ENCODE measurements at places on chromosomes 1 and 21. TPM values are rescaled to one million over a fixed set of nuclear protein-coding genes. Genes with fewer than 3 reads are reported as not detected.

DNA sequence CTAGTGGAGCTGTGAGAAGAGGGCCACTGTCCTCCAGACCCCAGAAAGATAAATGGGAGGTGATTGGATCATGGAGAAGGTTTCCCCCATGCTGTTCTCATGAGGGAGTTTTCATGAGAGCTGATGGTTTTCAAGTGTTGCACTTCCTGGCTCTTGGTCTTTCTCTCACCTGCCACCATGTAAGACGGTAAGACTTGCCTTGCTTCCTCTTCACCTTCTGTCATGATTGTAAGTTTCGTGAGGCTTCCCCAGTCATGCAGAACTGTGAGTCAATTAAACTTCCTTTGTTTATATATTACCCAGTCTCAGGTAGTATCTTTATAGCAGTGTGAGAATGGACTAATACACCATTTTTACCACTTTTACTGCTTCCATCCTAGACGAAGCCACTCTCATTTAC lies 27.6 kb downstream of the GPR88 start:
- no peaks in the 10 kb centered on the region for H3K4me1 ChIP-seq
- H3K36me3 ChIP-seq, result no peaks in the 10 kb centered on the region
- no peak for DNase-seq
- no peak overlapping the region for H3K27ac ChIP-seq
- H3K4me3 ChIP-seq, result no peak overlapping the region

- no peak for DNase-seq
- H3K4me3 ChIP-seq, result no peak overlapping the region
- peaks cover 3% of the 10 kb centered on the region for H3K36me3 ChIP-seq
- no peaks in the 10 kb centered on the region for H3K27me3 ChIP-seq
- no peaks in the 10 kb centered on the region for H3K4me1 ChIP-seq
These were observed 52.4 kb upstream of the SLFNL1 start for GRCh38 chr1:41073971-41074370.

GRCh38 chr1:10521537-10522157 lies 46.9 kb downstream of the PEX14 start:
- peaks cover 6% of the 10 kb centered on the region for H3K4me1 ChIP-seq
- no peak overlapping the region for H3K4me3 ChIP-seq
- peaks cover 8% of the 10 kb centered on the region for H3K36me3 ChIP-seq
- no peaks in the 10 kb centered on the region for H3K27me3 ChIP-seq

Gene OR2L8
- not detected for total RNA-seq

DNA sequence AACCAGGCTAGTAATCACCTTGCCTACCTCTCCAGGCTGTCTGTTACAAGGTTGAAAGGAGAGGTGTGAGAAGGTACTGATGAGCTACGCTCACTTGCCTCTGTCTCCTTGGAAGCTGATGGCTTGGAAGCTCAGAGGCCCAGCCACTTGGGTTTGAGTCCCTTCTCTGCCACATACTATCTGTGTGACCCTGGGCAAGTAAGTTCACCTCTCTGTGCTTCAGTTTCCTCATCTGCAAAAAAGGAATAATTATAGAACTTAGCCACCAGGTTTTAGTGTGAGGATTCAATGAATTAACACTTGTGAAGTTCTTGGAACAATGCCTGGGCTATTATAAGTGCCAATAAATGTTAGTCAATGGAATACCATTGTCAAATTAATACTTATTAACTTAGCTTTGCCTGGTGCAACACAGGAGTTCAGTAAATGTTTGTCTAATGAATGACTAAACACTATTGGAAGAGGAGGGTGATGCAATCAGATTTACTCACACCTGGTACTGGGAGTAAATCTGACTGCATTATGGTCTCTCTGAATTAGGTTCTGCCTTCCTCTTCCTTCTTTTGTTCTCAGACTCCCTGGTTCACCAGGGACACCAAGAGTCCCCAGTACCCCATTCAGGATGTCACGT lies 55.5 kb downstream of the TRABD2B start:
- H3K4me3 ChIP-seq, result no peak overlapping the region
- H3K27ac ChIP-seq, result no peak overlapping the region
- DNase-seq, result no peak
- H3K27me3 ChIP-seq, result no peaks in the 10 kb centered on the region
- no peaks in the 10 kb centered on the region for H3K4me1 ChIP-seq
- no peaks in the 10 kb centered on the region for H3K36me3 ChIP-seq

- H3K36me3 ChIP-seq, result peaks cover 3% of the 10 kb centered on the region
- DNase-seq, result no peak
- H3K4me3 ChIP-seq, result peak overlapping the region; percentile 95
- H3K27me3 ChIP-seq, result no peaks in the 10 kb centered on the region
- H3K4me1 ChIP-seq, result peaks cover 16% of the 10 kb centered on the region
These were observed 1.6 kb upstream of the NPHP4 start for GRCh38 chr1:5993556-5994491.

GRCh38 chr1:20278692-20279130 lies 12.0 kb upstream of the VWA5B1 start:
- no peaks in the 10 kb centered on the region for H3K4me1 ChIP-seq
- H3K27me3 ChIP-seq, result no peaks in the 10 kb centered on the region
- H3K36me3 ChIP-seq, result no peaks in the 10 kb centered on the region
- no peak overlapping the region for H3K4me3 ChIP-seq

Gene WNT2B
- 0.15 TPM for total RNA-seq

DNA sequence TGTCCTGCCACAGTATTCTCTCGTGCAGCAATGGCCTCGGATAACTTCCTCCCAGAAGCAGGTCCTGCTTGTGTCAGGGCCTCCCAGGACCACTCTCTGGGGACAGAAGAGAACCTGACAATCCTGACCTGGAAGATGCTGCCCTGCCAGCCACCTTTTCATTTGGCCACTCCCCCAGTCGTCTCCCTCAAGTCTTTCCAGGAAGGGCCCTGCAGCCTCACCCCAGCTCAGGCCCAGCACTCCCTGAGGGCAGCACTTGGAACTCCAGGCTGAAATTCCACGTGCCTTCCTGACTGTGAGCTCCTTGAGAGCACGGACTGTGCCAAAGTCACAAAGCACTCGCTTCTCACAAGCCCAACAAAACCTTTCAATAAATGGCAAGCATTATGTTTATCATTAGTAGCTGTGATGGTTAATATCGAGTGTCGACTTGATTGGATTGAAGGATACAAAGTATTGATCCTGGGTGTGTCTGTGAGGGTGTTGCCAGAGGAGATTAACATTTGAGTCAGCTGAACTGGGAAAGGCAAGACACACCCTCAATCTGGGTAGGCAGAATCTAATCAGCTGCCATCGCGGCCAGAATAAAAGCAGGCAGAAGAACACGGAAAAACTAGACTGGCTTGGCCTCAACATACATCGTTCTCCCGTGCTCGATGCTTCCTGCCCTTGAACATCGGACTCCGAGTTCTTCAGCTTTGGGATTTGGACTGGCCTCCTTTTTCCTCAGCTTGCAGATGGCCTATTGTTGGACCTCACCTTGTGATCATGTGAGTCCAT lies 2.3 kb upstream of the CLEC20A start:
- no peaks in the 10 kb centered on the region for H3K36me3 ChIP-seq
- no peak for DNase-seq
- no peaks in the 10 kb centered on the region for H3K27me3 ChIP-seq
- H3K4me3 ChIP-seq, result no peak overlapping the region
- no peaks in the 10 kb centered on the region for H3K4me1 ChIP-seq

DNA sequence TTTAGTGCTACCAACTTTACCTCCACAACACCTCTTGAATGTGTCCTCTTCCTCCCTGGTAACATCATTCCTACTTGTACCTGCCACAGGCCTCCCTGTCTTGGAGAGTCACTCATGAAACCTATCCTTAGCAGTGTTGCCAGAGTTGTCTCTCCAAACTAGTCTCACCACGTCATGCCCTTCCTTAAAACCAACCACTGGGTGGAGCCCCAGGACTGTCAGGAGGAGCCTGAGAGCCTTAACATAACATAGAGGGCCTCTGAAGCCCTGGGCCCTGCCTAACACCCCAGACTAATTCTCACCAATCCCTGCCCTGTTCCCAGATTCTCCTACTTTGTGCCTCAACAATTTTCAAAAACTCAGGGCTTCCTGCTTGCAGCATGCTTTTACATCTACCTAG lies 65.3 kb downstream of the ZNF697 start:
- no peak for DNase-seq
- H3K27me3 ChIP-seq, result no peaks in the 10 kb centered on the region
- no peaks in the 10 kb centered on the region for H3K36me3 ChIP-seq
- no peak overlapping the region for H3K4me3 ChIP-seq
- H3K27ac ChIP-seq, result no peak overlapping the region

DNA sequence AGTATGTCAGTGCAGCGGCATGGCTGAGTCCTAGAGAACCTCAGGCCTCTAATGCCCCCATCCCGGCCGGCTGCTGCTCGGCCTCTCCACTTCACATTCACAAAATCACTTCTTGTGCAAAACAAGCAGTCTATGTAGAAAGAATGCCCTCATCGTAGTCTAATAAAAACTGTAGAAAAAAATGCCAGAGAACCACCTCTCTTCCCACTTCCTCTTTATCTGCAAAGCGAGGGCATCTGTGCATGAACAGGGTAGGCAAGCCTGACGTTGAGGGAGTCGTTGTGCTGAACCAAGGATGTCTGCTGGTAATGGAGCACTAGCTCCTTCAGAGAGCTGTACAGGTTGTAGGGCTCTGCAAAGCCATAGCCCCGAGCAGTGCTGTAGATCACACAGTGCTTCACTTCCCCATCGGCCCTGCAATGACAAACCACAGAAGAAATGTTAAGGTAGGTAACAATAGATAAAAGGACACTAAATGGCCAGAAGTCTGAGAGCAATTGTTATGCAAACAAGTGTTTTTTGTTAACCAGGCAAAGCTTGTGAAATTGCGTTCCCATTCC lies 88.9 kb downstream of the PIK3R3 start:
- no peak overlapping the region for H3K4me3 ChIP-seq
- peaks cover 35% of the 10 kb centered on the region for H3K4me1 ChIP-seq
- peak overlapping the region; percentile 80 for H3K27ac ChIP-seq
- peaks cover 3% of the 10 kb centered on the region for H3K36me3 ChIP-seq
- H3K27me3 ChIP-seq, result no peaks in the 10 kb centered on the region

Gene AZIN2
- total RNA-seq, result 0.31 TPM
